ENCODE measurements at places on chromosomes 6 and 20.

- DNase-seq: no peak
These were observed 22.3 kb downstream of the MYBL2 start for GRCh38 chr20:43689165-43689564.

DNA sequence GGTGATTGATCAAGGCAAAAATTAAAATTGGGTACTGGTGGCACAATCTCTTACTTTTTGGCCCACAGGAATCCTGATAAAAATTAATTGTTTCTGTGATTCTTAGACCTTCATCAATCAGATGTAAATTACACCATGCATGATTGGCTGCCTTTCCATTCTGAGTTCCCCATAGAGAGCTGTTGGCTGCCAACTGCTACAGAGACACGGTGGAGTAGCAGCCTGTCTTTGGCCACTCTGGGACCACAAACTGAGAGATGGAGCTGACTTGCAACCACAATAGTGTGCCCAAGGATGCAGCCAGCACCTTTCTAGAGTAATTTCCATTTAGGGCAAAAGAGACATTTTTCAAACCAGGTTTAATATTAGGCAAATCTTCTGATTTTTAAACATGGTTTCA is 274.3 kb upstream of the MMS22L start:
- DNase-seq: no peak

DNA sequence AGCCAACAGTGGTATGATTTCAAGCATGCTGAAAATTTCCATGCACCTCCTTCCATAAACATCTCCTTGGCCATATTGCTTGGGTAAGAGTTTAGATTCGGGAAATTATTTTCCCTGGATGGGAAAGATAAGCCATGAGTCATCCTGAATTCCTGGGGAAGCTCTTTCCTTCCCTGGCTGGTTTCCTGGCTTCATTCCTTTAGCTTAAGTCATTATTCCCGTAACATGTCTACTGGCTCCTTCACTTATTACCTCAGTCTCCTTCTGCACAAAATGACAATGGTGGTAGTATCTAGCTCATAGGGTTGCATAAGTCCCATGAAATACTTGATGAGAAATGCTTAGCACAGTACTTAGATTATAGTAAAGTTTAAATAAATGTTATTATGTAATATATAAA is 27.6 kb downstream of the TINAG start:
- peak; percentile 43 for DNase-seq

DNA sequence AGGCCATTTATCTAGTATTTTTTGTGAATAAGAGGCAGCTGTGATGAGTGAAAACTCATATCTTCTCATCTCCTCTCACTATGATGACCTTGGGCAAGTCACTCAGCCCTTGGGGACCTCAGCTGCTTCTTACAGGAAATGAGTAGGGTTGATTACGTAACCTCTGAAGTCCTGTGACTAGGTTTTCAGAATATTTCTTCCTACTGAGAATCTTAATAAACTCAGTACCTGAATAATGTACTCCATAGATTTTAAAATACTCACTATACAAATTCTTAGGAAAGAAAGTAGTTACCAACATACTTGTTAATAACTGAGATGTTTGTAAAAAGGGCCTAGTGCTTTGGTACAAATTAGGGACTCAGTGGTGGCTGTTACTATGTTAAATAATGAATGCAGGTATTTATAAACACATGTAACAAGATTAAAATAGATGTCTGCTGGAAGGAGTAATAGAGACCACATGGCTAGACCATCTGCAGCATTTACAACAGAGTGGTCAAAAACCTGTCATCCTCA is 60.9 kb downstream of the RPRD1B start:
- no peak for DNase-seq

DNA sequence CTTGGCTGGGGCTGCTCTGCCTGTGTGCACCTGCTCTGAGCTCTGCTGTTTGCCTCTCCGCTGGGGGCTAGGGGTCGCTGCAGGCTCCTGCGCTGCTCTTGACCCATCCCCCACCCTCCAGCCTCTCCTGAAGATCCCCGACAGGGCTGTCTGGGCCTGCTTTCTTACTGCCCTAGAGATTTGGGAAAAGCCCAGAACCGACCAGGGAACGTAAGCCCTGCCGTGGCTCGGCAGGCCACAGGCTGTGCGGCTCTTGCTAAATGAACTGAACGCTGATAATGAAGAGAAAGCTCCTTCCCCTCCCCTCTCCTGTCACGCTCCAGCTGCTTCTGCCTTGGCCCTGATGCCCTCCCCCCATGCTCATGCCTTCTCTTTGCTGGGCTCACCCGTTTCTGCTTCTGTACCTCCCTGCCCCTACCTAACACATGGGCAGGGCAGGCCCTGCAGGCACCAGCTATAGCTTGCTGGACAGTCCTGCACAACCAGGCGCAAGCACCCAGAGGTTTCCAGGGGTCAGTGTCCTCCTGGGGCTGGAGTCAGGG is 32.0 kb upstream of the PCMTD2 start:
- no peak for DNase-seq

DNA sequence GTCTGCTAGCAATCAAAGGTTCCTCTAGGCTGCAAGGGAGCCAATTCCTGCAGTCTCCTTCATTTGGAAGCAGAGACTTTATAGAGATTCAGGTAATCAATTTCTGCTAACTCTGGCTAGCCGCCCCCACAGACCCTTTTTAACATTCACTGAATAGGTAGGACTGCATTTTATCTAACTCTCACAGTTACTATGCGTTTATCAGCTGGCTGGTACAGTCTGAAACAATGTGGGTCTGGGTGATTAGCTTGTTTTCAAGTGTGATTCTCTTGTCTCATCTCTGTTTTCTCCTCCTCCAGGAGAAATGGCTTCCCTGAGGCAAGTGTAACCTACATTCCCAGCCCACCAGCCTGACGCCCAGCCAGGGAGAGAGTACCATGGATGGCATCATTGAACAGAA is 73.3 kb downstream of the SYNDIG1 start:
- no peak for DNase-seq

GRCh38 chr6:122200440-122200839 is 199.0 kb upstream of the HSF2 start:
- peak; percentile 60 for DNase-seq

DNA sequence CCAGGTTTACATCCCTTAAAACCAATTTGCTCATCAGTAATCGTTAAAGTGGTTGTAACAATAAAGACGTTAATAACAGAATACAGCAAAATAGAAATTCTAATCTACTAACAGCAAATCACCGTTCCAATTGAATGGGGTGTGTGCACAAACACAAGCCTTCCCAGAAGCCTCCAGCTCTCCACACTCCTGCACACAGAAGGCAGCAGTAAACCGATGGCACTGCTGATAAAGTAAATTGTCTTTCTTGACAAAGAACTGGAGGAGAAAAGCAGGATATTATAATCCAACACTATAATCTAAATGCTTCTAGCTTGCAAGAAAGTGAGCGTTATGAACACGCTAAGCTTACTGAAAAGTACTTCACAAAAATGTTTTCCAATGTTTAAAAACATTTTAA is 7.0 kb downstream of the ZNF217 start:
- no peak for DNase-seq

- no peak for DNase-seq
These were observed 233.0 kb downstream of the GMPR start for GRCh38 chr6:16471222-16471909.

- no peak for DNase-seq
These were observed 91.4 kb upstream of the RNF217 start for GRCh38 chr6:124870611-124871459.

DNA sequence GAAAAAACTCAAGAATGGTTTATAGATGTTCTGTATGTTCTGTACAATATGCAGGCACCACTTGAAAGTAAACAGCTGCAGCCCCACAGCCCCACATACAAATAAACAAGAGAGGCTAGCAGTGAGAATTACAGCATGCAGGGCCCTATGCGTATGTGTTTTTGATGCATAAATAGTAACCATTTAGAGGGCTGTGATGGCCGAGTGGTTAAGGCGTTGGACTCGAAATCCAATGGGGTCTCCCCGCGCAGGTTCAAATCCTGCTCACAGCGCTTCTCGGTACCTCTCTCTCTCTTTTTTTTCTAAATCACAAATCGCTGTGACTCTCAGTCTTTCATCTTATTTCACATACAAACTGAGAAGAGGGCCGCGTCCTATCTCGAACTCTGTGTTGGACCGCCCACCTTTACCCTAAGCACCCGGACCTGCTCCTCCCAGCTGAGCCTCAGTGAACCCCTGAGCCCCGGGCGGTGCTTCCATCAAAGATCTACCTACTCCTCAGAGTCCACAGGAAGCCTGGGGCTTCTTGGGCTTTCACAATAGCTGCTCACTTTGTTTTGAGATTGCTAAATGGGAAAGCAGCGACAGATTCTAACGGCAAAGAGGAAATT is 37.7 kb upstream of the PRSS16 start:
- no peak for DNase-seq

GRCh38 chr20:30811885-30812671 is 445.4 kb upstream of the DEFB115 start:
- peak; percentile 80 for DNase-seq

- DNase-seq: no peak
These were observed 13.4 kb upstream of the SERPINB1 start for GRCh38 chr6:2855061-2855519.

DNA sequence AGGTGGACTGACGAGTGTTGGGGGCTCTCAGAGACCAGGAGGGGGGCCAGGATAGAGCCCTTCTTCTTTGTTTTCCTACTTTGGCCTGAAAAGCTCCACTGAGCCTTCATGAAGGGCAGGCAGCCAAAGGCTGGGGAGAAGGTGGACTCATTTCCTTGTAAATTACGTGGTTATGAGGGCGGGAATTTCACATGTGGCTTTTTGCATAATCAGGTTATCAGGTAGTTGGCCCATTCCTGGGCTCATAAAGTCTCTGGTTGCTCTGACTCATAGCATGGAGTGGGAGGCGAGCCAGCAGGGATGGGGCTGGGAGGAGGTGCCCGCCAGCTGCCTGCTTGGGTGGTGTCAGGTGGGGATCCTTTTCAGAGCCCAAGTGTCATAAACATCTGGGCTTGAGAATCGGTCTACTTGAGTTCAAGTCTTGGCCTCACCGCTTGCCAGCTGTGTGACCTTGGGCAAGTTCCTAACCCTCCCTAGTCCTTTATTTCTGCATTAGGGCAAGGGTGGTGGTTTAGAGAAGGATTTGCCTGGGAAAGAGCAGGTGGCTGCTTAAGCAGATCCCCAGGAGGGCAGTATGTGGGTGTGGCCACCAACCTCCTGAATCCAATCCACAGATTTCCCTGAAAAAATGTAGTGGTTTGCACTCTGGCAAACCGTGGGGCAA is 26.5 kb upstream of the RNF24 start:
- peak; percentile 89 for DNase-seq

- DNase-seq: no peak
These were observed 27.1 kb downstream of the TOMM6 start for GRCh38 chr6:41814629-41815028.

- DNase-seq: peak; percentile 38
These were observed 402.9 kb upstream of the RUNX2 start for GRCh38 chr6:44925100-44925739.

GRCh38 chr20:61117725-61118124 is 134.3 kb upstream of the CDH4 start:
- peak; percentile 90 for DNase-seq

GRCh38 chr6:393391-394221 is 2.1 kb downstream of the IRF4 start:
- DNase-seq: peak; percentile 85

GRCh38 chr20:44970243-44970757 is 4.0 kb downstream of the STK4 start:
- no peak for DNase-seq
